ENCODE measurements at places on chromosomes 1 and 21.

- no peaks in the 10 kb centered on the region for H3K36me3 ChIP-seq
- H3K4me3 ChIP-seq: no peak overlapping the region
- H3K27me3 ChIP-seq: no peaks in the 10 kb centered on the region
- no peak for DNase-seq
Measured at GRCh38 chr21:24899138-24899537, 708.1 kb downstream of the MRPL39 start.

DNA sequence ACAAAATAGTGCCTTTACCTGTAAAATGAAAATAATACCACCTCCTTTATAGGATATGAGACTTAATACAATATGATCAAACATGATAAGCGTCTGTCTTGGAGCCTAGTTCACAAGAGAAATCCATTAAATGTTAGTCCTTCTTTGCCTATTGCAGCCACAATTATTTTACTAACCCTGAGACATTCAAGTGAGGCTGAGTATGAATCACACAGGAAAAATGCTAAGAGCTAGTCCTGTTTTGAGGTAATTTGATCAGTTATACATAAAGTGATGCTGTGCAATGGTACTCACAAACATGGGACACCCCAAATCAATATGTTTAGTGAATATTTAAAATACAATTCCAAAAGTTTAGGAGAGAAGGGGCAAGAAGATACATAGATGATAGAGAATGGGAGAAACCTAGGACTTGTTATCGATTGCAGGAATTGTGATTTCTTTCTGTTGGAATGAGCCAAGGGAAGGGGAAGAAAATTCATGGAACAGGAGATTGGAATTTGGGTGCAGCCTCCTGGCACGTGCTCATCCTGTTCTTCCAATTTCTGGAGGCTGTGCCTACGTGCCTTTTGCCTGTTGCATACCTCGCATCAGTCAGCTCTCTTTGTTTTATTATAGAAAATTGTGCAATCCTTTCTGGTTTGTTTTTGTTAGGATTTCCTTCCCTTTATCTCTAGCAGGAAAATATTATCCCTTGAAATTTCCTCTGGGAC, 39.9 kb upstream of the BACH1 start:
- no peak overlapping the region for H3K4me3 ChIP-seq
- peaks cover 4% of the 10 kb centered on the region for H3K36me3 ChIP-seq

GRCh38 chr1:8015809-8016165, 10.3 kb downstream of the ERRFI1 start:
- no peak overlapping the region for H3K27ac ChIP-seq
- DNase-seq: no peak
- no peaks in the 10 kb centered on the region for H3K4me1 ChIP-seq
- H3K4me3 ChIP-seq: no peak overlapping the region
- peaks cover 21% of the 10 kb centered on the region for H3K27me3 ChIP-seq

DNA sequence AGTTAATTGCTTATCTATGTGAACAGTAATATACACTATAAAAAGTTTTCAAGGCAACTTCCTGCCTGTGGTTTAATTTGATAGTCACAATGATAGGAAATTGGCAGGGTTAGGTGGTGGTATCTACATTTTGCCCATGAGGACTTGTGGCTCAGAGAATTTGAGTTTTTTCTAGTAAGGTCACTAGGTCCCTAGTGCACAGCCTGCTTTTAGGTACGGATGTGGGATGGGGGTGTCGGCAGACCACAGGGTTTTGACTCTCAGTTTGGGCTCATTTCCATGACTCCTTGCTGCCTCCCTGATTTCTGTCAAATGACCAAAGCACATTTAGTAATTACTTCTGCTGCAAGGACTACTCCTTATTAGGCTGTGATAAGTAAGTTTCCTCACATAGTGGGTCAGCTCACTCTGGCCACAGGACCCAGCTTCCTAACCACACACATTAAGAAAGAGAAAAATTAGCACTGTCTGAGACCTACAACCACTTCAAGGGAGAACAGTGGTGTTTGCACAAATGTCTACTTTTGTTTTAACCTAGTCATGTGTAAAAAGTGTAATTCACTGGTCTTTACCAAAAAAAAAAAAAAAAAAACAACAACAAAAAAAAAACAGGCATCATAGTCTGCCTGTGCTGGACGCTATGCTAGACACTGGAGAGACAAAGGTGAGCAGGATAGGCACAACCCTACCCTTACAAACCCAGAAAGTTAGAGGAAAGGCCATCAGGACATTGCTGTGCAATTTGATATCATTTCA, 43.7 kb downstream of the MRPL39 start:
- H3K4me3 ChIP-seq: peak overlapping the region; percentile 94
- peak; percentile 49 for DNase-seq
- H3K4me1 ChIP-seq: peaks cover 60% of the 10 kb centered on the region

DNA sequence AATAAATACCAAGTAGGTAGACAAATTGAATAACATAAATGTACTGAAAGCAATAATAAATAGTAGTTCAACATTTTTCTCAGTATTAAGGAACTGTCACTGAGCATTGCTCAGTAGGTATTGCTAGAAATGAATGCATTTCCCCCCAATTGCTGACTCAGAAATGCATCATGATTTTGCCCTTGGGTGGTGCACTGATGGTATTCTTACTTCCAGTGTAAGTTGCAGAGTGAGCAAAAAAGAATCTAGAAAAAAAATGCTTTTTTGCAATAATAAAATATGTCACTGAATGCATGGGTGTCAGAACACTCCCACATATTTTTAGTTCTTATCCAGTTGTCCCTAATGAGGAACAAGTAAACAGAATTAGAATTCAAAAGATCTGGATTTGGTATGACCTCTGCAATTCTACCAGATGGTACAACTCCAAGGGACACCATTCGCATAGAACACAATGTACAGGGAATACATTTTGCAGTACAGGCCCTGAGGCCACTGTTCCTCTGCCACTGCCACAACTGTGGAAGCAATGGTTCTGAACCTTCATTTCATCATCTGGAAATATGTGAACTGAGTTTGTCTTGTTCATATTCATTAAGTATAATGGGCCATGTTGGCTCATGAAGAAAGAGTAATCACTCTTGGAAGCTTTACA, 78.0 kb downstream of the ATP6V1G3 start:
- peaks cover 8% of the 10 kb centered on the region for H3K4me1 ChIP-seq
- no peak overlapping the region for H3K4me3 ChIP-seq
- no peak overlapping the region for H3K27ac ChIP-seq
- no peak for DNase-seq
- no peaks in the 10 kb centered on the region for H3K27me3 ChIP-seq

- H3K4me1 ChIP-seq: peaks cover 84% of the 10 kb centered on the region
- peaks cover 23% of the 10 kb centered on the region for H3K36me3 ChIP-seq
- no peaks in the 10 kb centered on the region for H3K27me3 ChIP-seq
- no peak for DNase-seq
- H3K27ac ChIP-seq: peak overlapping the region; percentile 72
- no peak overlapping the region for H3K4me3 ChIP-seq
Measured at GRCh38 chr1:167645625-167646414, 15.8 kb downstream of the RCSD1 start.

- no peaks in the 10 kb centered on the region for H3K36me3 ChIP-seq
- no peaks in the 10 kb centered on the region for H3K27me3 ChIP-seq
- H3K4me3 ChIP-seq: no peak overlapping the region
- H3K4me1 ChIP-seq: peaks cover 6% of the 10 kb centered on the region
- DNase-seq: no peak
Measured at GRCh38 chr1:1128454-1129139, 12.7 kb upstream of the C1orf159 start.

DNA sequence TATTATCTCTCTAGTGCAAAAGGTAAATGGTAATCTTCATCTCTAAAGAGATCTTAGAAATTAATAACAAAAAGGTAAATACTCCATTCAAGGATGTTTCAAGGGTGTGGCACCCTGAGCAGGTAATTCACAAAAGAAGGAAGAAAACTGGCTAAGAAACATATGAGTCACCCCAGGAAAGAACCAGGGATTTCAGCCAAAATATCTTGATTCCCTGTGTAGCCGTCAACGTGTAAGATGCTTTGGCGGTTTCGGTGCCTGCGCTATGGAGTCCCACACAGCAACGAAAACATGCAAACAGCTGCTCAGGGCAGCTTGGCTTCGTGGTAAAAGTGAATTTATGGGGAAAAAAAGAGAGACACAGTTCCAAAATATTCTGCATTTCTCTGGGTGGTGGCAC, 3.7 kb downstream of the ITGB2 start:
- peaks cover 77% of the 10 kb centered on the region for H3K4me1 ChIP-seq
- H3K27me3 ChIP-seq: no peaks in the 10 kb centered on the region
- peak overlapping the region; percentile 100 for H3K4me3 ChIP-seq
- H3K27ac ChIP-seq: peak overlapping the region; percentile 70

DNA sequence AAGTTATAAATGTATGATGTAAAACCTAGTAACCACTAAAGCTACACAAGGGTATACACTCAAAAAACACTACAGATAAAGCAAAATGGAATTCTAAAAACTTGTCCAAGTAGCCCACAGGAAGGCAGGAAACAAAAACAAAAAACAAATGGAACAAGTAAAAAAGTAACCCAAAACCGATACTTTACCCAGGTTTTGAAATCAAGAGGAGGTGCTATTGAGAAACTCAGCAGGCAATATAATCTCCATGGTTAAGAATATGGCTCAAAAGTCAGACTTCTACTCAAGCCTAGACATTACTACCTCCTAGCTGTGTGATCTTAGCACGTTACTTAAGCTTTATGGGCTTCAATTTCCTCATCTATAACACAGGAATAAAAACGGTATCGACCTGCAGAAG, 13.3 kb downstream of the RBBP5 start:
- no peak for DNase-seq
- peaks cover 3% of the 10 kb centered on the region for H3K4me1 ChIP-seq
- H3K4me3 ChIP-seq: no peak overlapping the region

DNA sequence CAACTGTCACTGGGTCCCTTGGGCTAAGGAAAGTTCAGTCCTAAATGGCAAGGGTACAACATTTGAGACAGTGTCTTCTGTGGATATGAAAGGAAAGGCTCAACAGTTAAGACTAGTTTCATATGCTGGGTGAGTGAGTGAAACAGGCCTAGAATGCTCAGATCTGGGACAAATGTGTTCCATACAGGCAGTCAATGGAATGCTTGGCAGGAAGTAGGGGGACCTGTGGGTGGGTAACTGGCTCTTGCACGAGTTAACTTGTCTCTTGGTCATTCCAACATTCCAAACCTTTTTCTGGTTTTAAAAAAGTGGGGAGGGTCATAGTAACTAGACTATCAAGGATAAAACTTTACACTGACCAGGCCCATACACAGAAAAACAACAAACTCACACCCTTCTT, 17.8 kb upstream of the ADAM30 start:
- no peak overlapping the region for H3K4me3 ChIP-seq
- H3K4me1 ChIP-seq: no peaks in the 10 kb centered on the region
- no peak overlapping the region for H3K27ac ChIP-seq

GRCh38 chr1:204319462-204319861, 40.3 kb downstream of the PLEKHA6 start:
- H3K36me3 ChIP-seq: no peaks in the 10 kb centered on the region
- no peak overlapping the region for H3K4me3 ChIP-seq
- no peak overlapping the region for H3K27ac ChIP-seq
- H3K27me3 ChIP-seq: peaks cover 3% of the 10 kb centered on the region
- H3K4me1 ChIP-seq: peaks cover 32% of the 10 kb centered on the region
- no peak for DNase-seq

DNA sequence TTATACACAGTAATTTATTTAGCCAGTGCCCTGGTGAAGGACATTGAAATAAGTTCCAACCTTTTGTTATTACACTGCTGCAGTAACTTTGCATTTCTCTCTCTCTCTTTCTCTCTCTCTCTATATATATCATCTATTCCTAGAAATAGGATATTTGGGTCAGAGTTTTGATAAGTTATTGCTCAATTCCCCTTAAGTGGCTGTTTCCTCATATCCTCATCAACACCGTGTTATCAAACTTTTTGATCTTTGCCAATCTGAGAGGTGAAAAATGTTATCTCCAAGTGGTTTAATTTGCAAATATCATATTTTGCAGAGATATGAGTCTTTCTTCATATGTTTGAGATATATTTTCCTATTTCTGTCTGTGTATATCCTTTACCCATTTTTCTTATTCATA, 1.6 kb upstream of the SRSF4 start:
- DNase-seq: no peak
- no peak overlapping the region for H3K4me3 ChIP-seq
- H3K27ac ChIP-seq: no peak overlapping the region
- no peaks in the 10 kb centered on the region for H3K27me3 ChIP-seq
- H3K4me1 ChIP-seq: peaks cover 32% of the 10 kb centered on the region

DNA sequence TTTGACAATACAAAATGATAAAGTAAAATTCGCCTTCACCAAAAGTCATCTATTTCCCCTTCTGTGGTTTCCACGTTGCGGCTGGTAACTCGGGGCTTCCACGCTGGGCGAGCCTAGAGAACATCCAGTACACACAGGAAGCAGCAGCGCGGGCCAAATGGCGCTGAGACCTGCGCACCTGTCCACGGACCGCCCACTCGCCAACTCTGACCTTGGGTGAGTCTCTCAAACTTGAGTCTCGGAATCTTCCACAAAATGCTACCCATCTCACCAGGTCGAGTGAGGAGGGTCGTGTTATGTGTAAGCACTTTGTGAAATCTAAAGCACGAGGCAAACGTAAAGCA, 820 bp upstream of the TTF2 start:
- peak; percentile 78 for DNase-seq
- H3K4me1 ChIP-seq: peaks cover 63% of the 10 kb centered on the region
- peaks cover 36% of the 10 kb centered on the region for H3K36me3 ChIP-seq
- H3K4me3 ChIP-seq: no peak overlapping the region
- no peak overlapping the region for H3K27ac ChIP-seq

GRCh38 chr1:65207317-65207716, 59.3 kb downstream of the AK4 start:
- peaks cover 16% of the 10 kb centered on the region for H3K27me3 ChIP-seq
- peaks cover 3% of the 10 kb centered on the region for H3K36me3 ChIP-seq
- H3K4me1 ChIP-seq: peaks cover 9% of the 10 kb centered on the region
- no peak overlapping the region for H3K27ac ChIP-seq
- DNase-seq: no peak

DNA sequence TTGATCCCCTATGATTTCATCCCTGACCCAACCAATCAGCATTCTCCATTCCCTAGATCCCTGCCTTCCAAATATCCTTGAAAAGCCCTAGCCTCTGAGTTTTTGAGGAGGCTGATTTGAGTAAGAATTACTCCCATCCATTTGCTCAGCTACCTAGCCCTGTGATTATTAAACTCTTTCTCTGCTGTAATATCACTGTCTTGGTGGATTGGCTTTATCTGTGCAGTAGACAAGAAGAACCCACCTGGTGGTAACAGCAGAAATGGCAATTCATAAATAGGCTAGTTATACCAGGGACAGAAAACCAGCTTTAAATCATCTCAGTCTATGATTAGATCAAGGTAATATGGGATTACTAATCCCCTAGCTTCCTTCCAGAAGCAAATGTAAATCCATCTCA, 13.0 kb downstream of the IL20 start:
- H3K4me1 ChIP-seq: peaks cover 4% of the 10 kb centered on the region
- H3K36me3 ChIP-seq: peaks cover 12% of the 10 kb centered on the region
- H3K27ac ChIP-seq: no peak overlapping the region
- H3K4me3 ChIP-seq: no peak overlapping the region
- DNase-seq: no peak

GRCh38 chr1:89762779-89763648, 57.8 kb upstream of the LRRC8D start:
- DNase-seq: peak; percentile 88
- H3K4me3 ChIP-seq: peak overlapping the region; percentile 83

All from activated naive CD8-positive, alpha-beta T cell treated with anti-CD3 and anti-CD28 coated beads, Interleukin-2, amount 50 U/mL, for 24 hours (primary cell).